ENCODE measurements at places on chromosomes 3 and 15.

DNA sequence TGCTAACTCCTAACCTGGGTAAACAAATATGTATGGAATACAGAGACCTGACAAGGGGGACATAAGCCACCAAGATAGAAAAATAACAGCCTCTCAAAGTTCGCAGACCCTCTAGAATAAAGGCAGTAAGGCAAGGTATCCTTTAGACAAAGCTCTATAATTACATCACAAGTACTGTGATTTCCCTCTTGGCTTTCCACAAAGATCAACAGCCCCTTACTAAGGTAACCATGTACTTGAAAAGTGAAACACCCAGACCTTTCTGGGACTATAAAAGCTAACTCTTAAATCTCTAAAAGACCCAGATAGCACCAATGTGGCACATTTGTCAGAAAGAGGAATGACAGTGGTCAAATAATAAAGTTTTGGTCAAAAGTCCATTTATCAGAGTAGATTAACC, 51.9 kb downstream of the TBL1XR1 start:
- DNase-seq: no peak

DNA sequence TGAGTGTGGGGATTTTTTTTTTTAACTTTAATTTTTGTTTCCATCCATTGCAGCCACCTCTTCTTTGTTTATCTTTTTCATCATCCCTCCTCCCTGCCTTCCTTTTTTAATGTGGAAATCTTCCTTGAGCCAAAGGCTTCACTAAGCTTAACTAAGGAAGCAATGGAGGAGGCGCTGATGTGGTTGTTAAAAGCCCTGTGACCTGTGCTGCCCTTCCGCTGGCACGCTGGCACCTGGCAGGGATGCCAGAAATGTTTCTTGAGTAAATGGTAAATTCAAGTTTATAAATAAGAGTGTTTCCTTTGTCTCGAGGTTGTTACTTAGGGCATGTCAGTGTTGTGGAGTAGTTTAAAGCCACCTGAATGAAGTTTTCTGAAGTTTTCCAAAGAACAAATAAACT, 69.4 kb downstream of the CRTC3 start:
- no peak for DNase-seq

DNA sequence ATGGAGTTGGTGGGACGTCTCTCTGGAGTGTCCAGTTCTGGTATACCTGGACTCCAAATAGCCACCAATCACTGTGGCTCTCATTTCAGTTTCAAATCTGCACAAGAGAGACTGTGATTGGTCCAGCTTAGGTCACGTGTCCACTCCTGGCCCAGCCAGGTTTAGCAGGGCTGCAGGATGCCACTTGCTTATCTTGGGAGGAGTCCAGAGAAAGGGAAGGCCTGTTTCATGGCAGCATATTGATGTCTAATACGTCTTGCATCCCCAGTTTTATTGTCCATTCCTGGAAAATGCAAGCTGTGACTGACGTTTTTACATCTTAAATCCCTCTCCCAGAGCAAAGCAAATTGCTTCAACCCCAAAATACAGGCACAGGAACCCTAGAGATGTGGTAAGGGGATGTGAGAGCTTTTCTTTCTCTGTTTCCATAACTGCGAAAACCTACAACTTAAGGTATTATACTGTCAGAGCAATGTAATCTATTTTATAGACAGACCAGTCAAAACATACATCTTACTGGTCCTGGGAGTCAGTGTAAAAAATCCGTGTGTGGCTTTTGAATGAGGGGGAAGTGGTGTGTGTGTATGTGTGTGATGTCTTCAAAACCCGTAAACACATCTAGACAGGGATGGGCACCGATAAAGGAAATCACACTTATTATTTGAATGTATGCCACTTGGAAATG, 274.4 kb downstream of the TLE3 start:
- no peak for DNase-seq

DNA sequence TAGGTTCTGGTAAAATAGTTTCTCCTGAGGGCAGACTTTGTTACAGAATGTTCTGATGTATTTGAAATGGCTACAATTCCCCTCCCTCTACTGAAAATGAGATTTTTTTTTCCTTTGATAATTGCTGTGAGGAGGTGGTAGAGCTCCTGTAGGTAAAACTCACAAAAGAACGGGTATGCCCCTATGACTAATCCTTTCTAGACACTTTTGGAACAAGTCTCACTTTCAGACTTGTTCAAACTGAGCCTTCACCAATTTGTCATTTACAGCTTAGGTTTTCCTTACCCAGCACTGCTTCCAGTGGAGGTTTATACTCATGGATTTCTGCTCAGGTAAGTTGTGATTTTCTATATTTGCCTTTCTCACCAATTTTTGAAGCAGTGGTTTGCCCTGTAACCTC, 115.6 kb downstream of the NLGN1 start:
- DNase-seq: no peak

- no peak for DNase-seq
Measured at GRCh38 chr15:24772266-24772665, 96.7 kb downstream of the NPAP1 start.

DNA sequence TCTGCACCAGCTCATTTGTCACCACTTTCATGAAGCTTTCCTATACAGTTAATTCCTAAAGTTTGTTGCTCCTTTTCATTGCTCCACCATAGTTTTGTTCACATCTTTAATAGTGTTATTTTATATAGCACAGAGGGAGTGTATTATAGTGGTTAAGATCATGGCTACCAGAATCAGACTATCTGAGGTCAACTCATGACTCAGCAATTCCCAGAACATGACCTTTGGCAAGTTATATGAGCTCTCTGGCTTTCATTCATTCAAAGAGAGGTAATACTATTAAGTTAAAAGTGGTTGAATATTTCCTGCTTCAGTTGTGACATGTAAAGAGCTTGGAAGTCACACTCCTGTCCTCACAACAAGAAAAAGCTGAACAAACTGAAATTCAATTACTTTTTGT, 1073.5 kb downstream of the NAALADL2 start:
- no peak for DNase-seq

DNA sequence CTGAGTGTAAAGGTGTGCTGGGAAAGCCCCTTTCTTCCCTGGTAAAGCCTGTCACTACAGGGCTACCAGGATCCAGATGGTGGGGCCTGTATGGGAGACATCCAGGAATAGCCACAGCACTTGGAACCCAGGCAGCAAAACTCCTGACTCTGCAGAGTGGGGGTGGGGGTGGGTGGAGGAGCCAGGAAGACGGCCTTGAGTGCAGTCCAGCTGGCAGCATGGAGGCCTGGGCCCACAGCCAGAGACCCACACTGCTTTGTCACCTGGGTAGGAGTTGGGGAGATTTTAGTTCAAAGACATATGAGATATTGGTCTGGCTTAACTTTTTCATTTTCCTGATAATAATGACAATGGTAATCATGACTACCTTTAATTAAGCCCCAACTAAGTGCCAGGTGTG, 116.7 kb upstream of the MRPS22 start:
- DNase-seq: no peak

DNA sequence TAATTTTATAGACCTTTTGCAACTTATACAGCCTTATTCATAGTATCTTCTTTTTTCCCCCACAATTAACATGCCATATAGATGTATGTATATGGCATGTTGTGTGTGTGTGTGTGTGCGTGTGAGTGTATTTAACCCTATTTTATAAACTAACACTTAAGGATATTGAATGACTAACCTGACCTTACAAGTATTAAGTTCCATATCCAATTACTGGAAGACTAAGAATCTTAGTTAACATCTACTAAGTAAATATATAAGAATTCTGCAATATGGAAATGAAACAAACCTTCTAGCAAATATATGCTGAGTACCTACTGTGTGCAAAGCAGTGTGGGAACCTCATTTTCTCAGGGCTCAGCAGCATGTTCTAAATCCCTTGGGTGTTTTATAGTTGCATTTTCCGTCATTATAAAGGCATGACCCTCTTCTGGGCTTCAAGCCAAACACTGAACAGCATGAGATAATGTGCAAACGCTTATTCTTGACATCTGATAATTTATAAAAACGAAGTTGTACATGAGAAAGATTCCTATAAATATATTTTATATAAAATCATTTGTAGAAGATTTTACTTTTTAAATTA, 105.5 kb downstream of the NLGN1 start:
- no peak for DNase-seq

DNA sequence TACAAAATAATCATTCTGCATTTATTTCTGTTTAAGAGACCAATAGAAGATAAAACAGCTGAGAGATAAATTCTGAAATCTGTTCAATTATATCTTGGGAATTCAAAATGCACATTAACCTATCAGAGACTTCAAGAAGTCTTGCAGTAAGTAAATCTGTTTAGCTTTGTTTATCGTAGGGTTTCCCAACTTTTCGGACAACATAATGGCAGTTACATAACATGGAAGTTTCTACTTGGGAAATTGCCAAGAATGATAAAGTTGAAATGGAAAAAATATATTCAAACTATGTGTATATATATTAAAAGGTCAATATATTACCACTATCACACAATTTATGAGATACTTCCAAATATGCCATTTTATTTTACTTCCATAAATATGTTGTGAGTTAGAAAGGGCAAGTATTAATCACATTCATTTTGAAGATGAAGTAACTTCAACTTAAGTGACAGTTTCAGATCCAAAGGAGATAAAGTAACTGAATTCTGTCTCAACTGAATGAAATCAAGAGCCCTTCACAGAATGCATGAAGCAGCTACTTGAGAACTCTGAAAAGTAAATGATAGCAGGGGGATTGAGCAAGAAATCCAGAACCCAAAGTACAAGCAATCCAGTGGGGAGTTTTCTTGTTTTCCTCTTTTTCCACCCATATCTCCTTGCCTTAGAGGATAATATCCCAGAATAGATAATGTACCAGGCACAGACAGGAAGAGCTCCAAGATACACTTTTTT, 108.8 kb downstream of the PLOD2 start:
- DNase-seq: no peak

- DNase-seq: no peak
Measured at GRCh38 chr3:36815375-36815774, 51.0 kb upstream of the DCLK3 start.

DNA sequence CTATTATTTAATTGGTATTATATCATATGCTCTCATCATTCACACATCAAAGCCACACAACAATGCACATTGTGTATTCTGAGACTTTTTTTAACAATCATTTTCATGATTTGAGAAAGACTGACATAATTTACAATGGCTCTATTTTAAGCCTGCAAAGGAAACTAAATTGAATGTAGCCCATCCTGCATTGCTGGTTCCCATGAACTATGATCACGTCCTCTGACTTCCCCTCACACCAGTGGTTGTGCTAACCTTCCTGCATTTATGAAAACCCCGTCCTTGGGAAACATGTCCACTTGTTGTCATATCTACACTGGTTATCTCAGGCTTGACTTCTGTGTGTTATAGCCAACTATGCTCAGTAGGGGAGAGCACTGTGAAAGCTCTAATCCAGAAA, 546.2 kb downstream of the MECOM start:
- no peak for DNase-seq

DNA sequence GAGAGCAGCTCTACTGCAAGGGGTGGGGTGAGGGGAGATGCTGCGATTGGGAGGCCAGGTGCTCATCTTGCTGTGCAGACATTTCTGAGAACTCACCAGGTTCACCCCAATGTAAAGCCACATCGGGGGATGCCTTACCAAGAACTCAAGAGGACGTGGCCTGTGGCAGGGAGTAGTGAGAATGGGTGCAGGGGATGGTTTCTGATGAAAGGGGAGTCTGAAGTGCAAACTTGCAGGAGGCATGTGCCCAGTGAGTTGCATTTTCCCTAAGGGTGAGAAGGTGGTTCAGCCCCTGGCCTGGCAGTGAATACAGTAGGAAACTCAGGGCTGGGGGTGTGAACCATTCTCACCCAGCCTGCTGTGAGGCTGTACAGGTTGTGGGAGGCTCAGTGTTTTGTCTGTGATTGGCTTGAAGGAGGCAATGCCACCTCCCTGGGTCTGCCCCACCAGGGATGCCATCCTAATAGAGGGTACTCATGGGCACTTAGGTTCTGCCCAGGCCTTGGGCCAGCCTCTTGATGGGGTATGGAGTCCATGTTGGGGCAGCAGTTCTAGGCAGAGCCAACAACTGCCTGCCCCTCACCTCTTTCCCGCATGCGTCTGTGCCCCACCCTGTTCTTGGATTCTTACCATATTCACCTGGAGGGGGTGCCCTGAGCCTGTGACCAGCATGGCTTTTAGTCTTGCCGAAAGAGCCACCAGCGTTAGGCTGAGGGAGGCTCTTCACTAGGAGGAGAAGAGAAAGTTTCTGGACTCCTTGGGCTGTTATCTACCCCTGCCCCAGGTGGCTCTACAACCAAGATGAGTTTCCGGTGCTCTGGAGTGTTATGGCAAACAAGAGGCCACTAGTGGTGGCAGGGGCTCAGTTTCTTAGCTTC, 4.5 kb downstream of the HEMK1 start:
- DNase-seq: no peak

DNA sequence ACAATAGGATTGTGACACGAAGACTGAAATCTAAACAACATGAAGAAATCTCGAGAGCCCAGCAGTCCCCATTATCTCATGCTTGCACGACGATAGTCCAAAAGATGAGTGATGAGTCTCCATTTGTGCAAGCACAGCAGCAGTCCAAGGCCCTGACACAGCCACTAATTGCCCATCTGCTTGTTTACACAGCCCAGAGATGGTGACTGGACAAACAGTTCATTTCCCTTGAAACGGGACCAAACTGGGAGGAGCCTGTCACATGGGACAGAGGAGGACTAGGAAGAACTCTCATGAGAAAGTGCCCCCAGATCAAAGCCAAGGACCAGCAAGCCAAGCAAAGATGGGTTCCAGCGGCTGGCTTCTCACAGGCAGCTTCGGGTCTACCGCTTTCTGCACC, 121.0 kb downstream of the GREM1 start:
- no peak for DNase-seq

- DNase-seq: no peak
Measured at GRCh38 chr3:189419683-189420082, 211.5 kb upstream of the TP63 start.

- DNase-seq: no peak
Measured at GRCh38 chr3:179292450-179292849, 30.4 kb upstream of the ZNF639 start.

DNA sequence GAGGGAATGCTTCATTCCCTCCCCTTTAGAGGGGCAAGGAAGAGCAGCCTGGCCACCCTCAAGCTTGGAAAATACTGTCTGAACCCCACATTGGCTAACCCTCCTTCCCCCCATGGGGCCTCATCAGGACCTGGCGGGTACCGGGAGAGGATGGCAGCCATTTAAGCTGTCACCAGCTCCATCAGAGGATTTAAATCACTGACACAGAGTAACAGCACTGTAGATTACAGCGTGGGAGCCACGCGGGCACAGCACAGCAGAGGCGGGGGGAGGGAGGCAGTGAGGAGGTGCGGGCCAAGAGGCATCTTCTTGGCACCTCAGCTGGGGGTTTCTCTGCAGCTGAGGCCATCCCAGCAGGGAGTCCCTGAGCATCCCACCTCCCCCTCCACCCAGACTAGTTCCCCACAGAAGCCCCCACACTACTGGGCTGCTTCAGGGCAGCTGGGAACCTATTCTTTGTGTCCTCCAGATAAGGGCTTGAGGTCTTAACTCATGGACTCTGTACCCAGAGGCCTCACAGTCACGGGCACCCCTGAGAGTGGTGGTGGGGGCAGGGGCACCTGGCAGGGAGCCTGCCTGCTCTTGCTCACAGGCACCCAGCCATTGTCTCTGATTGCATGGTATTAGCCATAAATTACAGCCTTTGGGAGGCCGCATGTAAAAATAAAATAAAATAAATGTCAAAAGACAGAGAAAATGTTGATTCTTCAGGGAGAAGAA, 21.9 kb upstream of the CACNA2D2 start:
- DNase-seq: no peak
